ENCODE measurements at places on chromosomes 5 and 9. TPM values are rescaled to one million over a fixed set of nuclear protein-coding genes. Genes with fewer than 3 reads are reported as not detected.

The HTR1A gene
- total RNA-seq, result not detected

The WDR38 gene
- total RNA-seq, result not detected

The MARCHF11 gene
- total RNA-seq, result not detected

The IRX2 gene
- not detected for total RNA-seq

The SLC45A2 gene
- total RNA-seq, result not detected

The GPR151 gene
- total RNA-seq, result not detected

The TPRN gene
- 15.3 TPM for total RNA-seq

The NUTM2G gene
- not detected for total RNA-seq

The UGT3A1 gene
- total RNA-seq, result not detected

The CYSRT1 gene
- total RNA-seq, result 3.7 TPM
